Activated naive CD4-positive, alpha-beta T cell (primary cell): ENCODE measurements at places on chromosomes 1 and 21.

DNA sequence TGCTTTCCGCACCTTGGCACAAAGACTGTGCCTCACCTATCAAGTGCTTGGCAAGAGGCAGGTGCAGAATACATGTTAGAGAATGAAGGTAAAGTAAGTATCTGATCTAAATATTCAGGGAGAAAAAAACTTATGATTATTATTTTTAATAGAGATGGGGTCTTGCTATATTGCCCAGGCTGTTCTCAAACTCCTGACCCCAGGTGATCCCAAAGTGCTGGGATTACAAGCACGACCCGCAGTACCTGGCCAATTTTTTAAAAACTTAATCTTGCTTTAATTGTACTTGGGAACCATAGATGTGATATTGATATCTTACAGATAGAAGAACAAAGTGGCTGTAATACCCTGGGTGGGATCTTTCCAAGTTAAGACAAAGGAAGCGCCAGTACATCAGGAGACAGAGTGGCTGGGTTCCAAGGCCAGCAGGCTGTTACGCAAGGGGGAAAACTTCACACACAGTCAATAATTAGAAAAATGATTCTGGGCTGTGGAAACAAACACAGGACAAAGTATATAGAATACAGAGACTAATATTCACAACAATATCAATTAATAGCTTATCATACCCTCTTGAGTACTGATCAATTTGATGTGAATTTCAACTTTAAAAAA, 58.6 kb upstream of the ATP1A1 start:
- DNase-seq, result no peak

DNA sequence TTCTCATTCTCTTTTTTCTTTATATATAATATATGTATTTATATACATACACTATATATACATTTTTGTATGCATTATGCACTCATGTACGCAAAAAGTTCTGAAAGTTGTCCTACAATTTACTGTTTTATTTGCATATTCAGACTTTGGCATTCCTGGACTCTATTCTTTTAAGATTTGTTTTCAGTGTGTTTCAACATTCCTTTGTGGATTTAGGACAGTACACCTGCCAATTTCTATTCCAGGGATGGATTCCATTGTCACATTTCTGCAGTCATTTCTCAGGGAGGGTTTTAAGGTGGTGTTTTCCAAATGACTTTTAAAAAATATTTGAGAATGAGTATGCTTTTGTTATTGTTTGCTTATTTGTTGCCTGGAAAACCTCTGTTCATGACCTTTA, 76.2 kb downstream of the TPR start:
- no peak for DNase-seq

DNA sequence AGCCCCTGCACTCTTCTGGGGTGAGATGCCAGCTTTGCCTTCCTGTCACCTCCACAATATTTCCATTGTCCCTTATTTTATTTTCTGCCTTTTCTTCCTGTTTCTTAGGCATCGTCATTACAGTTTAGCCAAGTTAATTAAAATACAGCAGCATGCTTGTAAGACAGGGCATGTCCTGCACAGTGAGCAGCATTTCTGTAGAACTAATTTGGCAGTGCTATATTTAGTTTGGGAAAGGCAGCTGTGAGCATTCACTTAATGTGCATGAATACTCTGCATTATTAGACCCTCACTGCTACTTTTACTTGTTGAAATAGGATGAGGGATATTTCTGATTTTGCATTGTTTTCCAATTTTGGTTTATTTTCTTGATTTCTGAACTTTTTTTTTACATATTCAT, 133.3 kb downstream of the KCNK2 start:
- DNase-seq, result no peak

GRCh38 chr1:21823980-21824702, 12.1 kb downstream of the LDLRAD2 start:
- DNase-seq, result no peak

DNA sequence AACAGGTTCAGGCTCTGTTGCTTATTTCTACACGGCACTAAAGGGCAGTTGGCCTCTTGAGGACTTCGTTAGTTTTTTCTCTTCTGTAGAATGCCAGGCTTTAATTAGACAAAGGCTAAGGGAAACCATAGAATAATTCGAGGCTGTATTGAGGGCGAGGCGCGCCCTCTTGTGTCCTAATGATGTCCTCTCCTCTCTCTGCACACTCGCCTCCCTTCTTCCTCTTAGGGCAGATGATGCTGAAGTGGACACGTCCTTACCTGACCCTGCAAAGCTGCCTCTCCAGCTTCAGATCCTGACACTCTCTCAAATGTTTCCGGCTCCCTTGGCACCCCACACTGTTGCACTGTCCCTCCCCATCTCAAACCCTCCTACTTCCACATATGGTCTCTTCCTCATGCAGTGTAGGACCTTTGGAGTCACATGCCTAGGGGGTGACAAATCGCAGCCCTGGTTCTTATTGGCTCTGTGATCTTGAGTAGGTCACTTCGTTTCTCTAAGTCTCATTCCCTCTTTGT, 1.9 kb upstream of the ZSCAN20 start:
- DNase-seq, result no peak

- DNase-seq, result no peak
Measured at GRCh38 chr1:212228591-212229119, 56.6 kb upstream of the PPP2R5A start.

DNA sequence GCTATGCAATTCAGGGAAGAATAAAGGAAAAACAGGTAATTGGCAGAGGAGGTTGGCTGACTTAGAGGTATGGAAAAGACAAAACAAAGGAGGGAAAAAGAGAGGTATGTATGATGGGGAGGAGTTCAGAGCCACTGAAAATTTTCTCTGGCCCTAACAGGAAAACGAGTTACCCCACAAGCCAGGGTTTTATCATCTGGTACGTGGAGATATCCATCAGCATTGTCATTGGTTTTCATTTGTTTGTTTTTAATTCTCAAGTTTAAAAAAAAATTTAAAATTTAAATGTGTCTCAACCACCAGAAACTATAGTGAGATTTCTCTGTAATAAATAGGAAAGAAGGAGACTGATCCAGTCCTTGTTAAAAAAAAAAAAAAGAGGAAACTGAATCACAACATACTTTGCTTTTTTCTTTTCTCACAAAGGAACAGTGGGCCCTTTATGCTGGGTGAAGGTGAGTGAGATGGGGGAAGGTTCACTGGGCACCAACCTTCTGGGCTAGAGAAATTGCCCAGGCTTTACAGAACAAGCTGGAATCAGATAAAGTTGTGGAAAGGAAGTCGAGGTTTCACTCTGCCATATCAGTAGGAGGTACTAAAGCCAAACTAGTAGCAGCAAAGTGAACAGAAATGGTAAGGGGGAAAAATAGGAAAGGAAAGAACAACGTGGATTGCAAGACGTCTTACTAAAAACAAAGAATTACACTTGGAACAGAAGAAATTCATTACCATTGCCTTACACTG, 2.7 kb downstream of the IFNAR2 start:
- DNase-seq, result no peak

DNA sequence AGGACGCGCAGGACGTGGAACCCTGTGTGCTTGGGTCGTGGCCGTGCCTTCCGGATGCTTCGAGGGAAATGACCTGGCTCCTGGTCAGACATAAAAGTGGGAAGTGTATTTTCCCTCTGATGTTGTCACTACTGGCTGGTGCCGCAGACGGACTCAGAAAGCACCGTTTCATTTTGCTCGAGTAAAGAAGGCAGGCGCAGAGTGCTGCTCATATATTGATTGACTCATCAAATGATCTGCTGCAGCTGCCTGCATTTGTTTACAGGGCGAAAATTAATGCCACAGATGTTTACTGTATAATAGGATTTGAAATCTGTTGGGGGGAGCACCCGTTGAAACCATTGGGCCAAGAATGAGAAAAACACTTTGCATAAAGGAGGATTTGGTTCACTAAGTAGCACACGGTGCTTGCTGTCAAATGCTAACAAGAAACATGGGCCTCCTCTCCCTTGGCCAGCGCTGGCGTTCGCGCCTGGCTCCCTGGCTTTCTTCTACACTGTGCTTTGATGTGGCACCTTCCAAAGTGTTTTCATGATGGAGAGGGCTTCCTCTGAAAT, 365.5 kb downstream of the CAMTA1 start:
- no peak for DNase-seq
